Left ventricle myocardium inferior (tissue), 1 donor: ENCODE measurements at places on chromosomes 3 and 15. TPM values are rescaled to one million over a fixed set of nuclear protein-coding genes. Genes with fewer than 3 reads are reported as not detected.

DNA sequence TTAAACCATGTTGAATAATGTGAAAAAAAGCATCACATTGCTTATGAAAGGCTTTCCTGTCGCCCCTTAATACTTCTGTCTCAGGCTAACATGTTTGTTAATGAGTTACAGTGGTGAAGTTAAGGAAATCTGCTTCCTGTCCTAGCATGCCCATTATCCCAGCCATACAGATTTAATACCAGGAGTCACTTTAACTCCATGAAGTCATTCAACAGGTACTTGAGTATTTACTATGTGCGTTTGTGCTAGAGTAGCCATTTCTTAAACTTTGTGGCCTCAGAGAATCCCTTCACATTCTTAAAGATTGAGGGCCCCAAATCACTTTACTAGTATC, 10.1 kb upstream of the SETD5 start:
- no peaks in the 10 kb centered on the region for H3K27me3 ChIP-seq
- H3K4me1 ChIP-seq, result peaks cover 27% of the 10 kb centered on the region
- H3K4me3 ChIP-seq, result no peak overlapping the region
- H3K27ac ChIP-seq, result no peak overlapping the region
- DNase-seq, result no peak
- H3K36me3 ChIP-seq, result peaks cover 91% of the 10 kb centered on the region

- no peak for DNase-seq
- H3K4me1 ChIP-seq, result peaks cover 67% of the 10 kb centered on the region
- H3K27ac ChIP-seq, result peak overlapping the region; percentile 44
Observed at GRCh38 chr15:64766058-64766457, 9.3 kb downstream of the RBPMS2 start.

- no peaks in the 10 kb centered on the region for H3K4me1 ChIP-seq
- H3K4me3 ChIP-seq, result no peak overlapping the region
- no peaks in the 10 kb centered on the region for H3K36me3 ChIP-seq
- no peak overlapping the region for H3K27ac ChIP-seq
- H3K27me3 ChIP-seq, result no peaks in the 10 kb centered on the region
Observed at GRCh38 chr3:79597709-79598108, 170.1 kb downstream of the ROBO1 start.

GRCh38 chr3:46208167-46208704, at the start of gene CCR1:
CCR1 (minus strand) TSS chr3:46208313; CDS start chr3:46204313, 4,000 bp downstream.
- peak; percentile 51 for DNase-seq
- no peaks in the 10 kb centered on the region for H3K4me1 ChIP-seq
- H3K36me3 ChIP-seq, result no peaks in the 10 kb centered on the region

GRCh38 chr15:41621200-41622193, 38.7 kb upstream of the MGA start:
- H3K27ac ChIP-seq, result peak overlapping the region; percentile 71
- peak; percentile 73 for DNase-seq
- peak overlapping the region; percentile 76 for H3K4me3 ChIP-seq
- peaks cover 16% of the 10 kb centered on the region for H3K4me1 ChIP-seq

DNA sequence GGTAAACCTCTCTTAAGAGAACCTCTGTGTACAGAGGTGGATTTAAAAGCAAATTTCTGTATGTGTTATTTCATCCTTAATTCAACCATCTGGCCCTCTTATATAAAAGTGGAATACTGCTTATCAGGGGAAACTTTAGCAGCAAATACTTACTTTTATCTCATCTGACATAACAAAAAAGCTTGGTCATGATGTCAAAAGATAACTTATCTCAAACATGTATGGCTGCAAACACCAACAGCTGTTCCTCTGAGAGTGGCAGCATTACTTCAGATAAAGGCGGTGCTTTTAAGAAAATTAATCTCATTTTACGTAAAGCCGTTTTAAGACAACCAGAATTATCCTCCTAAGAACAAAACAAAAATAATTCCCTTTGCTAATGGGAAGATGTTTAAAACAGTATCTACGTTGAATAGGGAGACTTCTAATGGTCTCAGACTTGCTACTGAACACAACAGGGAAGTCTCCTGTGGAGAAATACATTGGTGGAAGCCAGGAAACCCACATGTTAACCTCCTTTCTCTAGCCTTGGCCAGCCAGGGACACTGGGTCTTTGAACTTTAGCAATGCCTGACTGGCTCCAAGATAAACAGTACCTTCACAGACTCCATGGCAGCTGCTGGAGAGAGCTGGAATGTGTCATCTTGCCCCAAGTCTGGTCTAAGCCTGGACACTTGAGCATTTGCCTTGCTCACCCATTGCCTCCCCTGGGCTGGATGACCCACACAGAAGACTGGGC, 18.1 kb downstream of the ARRDC4 start:
- peaks cover 5% of the 10 kb centered on the region for H3K4me1 ChIP-seq
- no peak for DNase-seq
- no peak overlapping the region for H3K27ac ChIP-seq
- H3K4me3 ChIP-seq, result no peak overlapping the region
- H3K27me3 ChIP-seq, result no peaks in the 10 kb centered on the region
- peaks cover 7% of the 10 kb centered on the region for H3K36me3 ChIP-seq

The CYP1A2 gene
- not detected for total RNA-seq

The PAQR5 gene
- 0.63 TPM for total RNA-seq

The TNFSF10 gene
- total RNA-seq, result 12.6 TPM

The HLTF gene
- total RNA-seq, result 27.4 TPM
